ENCODE measurements at places on chromosomes 5 and 9.

GRCh38 chr5:43973318-43973717, 370.3 kb downstream of the NNT start:
- DNase-seq: no peak

DNA sequence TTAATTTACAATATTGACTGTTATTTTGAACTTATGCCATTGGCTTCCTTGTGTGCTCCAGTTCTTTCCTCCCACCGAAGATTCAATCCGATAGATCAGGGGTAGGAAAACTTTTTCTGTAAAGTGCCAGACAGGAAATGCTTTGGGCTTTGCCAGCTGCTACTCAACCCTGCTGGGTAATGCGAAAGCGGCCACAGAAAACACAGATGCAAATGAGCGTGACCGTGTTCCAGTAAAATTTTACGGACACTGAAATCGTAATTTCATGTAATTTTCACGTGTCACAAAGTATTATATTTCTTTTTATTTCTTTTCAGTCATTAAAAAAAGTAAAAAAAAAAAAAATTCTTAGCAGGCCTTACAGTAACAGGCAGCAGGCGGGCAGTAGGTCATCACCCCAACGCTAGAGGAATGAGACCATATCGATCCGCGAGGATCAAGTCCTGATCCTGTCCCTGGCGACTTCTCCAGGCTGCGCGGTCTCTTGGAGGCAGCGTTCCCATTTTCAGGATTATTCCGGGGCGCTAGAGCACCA, 599 bp downstream of the NMRK1 start:
- DNase-seq: peak; percentile 21

GRCh38 chr9:8871796-8872445, 1072.3 kb upstream of the DMAC1 start:
- DNase-seq: no peak

GRCh38 chr9:105083256-105083655, 155.3 kb upstream of the ABCA1 start:
- no peak for DNase-seq

- DNase-seq: no peak
These were observed 810.2 kb downstream of the EFNA5 start for GRCh38 chr5:106860398-106861044.

- DNase-seq: no peak
These were observed 18.3 kb upstream of the HSDL2 start for GRCh38 chr9:112361601-112362000.

GRCh38 chr5:100800562-100800961, 102.5 kb downstream of the ST8SIA4 start:
- DNase-seq: no peak

- DNase-seq: no peak
These were observed 42.4 kb downstream of the PAX5 start for GRCh38 chr9:36991516-36992134.

DNA sequence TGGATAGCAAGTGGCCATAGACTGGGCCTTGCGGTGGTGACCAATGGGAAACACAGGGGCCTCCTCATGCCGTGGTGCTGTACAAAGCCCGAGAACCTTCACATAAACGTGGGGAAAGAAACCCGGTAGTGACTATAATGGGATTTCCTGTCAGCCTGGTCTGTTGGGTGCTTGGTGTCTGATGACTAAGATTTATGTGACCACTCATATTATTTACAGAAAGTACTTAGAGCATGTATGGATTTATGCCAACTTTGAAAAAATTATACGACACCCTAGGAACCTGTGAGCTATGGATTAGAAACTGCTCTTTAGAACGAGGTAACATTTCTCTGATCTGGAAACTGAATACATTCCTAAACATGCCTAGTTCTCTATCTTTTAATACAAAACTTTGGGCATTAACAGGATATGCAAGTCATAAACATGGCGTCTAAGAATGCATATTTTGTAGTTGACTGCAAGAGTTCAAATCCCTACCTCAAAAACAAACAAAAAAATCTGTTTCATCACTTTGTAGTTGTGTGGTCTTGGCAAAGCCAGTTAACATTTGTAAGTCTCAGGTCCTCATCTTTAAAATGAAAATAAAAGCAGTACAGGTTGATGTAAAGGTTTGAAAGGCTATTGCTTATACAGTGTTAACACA, 85.4 kb downstream of the TMEM167A start:
- no peak for DNase-seq

GRCh38 chr5:180830253-180831138, 27.9 kb upstream of the MGAT1 start:
- DNase-seq: peak; percentile 63

- no peak for DNase-seq
These were observed 484.8 kb downstream of the EBF1 start for GRCh38 chr5:158614951-158615350.

DNA sequence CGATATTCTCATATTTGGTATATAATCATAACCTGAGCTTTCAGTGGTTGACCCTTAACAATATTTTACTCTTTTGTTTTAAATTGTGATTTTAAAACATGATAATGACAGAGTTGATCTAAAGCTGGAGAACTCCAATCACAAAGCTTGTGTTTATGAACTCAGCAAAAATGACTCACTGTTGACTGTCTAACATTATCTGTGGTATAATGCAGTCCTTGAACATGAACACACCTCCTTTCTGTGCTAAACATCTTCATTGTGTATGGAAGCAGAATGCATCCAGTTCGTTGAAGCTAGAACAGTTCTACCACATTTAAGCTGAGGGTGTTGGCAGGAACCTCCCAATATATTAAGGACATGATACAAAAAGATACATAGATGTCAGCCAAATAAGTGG, 1030.2 kb upstream of the SEMA6A start:
- DNase-seq: no peak

DNA sequence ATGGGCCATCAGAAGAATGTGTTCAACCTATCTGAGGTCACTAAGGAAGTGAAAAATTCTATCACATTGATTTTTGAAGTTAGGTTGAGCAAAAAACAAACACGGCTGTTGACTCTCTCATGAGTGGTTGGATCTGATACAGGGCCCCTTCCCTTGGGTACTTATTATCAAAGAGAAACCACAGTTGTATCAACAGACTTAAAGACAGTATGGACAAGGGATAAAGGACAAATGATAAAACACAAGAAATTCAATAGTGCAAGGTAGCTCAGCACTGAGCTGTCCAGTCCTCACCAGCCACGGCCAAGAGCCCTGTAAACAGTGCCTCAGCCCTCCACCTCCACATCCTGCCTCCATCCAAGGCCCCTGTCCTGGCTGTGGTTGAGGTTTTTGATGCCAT, 86.9 kb downstream of the UBE2QL1 start:
- no peak for DNase-seq

DNA sequence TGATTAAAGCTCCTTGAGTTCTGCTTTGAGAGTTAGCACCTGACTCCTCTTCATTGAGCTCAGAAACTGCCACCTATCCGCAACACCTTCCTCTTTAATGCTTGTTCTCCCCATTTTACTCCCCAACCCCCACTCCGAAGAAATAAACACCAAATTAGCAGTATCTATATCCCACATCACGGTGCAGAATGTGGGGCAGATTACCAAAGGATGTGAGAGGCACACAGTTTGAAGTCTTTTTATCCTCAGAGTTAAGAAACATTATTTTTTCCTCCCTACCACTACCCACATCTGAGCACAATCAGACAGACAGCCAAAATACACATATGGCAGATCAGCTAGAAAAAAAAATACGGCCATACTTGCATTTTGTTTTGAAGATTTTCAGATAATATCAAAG, 26.1 kb upstream of the IL7R start:
- no peak for DNase-seq

DNA sequence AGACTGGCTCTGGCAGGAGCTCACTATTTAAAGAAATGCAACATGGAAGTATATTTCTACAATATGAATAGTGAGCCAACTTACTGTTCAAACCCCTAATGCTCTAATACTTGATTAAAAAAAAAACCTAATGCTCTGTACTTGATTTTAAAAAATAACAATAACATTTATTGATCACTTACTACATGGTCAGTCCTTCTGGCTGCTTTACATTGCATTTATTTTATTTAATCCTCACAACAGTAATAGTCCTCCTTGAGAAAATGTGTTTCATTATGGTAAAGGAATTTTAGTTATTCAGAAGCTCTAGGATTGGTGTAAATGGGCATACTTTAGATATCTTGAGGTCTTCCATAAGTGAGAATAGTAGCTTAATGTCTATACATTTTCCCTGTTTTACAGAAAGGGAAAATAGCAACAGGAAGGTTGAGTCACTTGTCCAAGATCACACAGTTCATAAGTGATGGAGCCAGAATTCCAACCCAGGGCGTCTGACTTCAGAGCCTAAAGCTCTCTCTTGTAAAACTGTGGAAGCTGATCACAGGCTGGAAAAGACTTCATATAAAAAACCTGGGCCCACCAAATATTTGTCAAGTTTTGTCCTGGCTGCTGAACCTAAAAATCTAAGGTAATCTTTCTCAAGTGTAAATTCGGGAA, 1.0 kb downstream of the STARD4 start:
- no peak for DNase-seq

DNA sequence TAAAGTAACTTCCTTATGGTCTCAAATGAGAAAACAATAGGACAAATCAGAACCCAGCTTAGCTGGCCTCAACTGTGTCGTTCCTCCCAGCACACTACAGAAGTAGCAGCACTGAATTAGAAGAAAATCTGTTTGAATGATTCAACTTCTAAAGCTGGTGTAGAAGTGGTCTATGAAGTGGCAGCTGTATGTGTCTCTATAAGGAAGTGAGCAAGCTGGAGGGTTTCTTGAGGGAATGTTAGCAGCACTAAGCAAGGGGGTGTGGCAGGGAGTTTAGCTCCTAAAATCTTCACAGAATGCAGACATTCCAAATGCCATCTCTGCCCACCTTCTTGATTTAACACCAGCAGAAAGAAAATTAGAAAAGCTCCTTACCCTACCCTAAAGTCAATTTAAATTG, 4.1 kb downstream of the KLF9 start:
- DNase-seq: no peak

DNA sequence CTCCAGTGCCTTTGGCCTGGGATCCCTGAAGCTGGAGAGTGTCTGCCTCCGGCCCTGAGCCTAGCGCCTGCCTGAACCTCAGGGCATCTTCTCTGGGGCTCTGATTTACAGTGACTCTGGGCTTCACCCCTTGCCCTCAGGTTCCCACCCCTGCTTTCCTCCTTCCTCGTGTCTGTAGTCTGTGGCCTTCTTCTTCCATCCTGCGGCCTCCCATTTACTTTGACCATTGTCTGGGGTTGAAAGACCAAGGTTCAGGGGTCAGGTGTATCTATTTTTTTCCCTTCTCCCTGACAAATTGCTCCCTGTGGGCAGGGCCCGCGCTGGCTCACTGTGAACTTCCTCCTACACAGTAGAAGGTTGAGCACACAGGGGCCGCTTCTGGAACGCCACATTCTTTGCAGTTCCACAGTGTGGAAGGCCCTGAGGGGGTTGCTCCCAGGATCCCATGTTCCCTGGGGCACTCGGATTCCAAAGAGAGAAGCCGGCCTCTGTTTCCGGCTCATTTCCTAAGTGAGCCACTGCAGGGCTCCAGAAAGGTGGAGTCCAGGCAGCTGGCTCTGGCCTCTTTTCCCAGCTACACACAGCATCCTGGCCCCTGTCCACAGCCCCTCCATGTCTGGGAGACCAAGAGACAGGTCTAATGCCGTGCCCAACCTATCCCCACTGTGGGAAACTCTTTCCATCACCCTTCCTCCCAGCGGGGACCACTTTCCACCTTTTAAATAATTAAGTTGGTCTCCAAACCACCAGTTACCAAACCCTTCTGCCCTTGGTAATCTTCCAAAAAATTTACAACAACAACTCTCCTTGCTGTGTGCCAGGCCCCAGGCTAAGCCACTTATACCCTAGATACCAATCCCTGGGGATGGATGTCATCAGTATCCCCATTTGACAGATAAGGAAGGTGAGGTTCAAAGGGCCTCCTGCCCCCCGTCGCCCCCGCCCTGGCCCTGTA, 140.3 kb upstream of the IER5L start:
- no peak for DNase-seq
